GM23248 (cell line): ENCODE measurements at places on chromosomes 1 and 21. TPM values are rescaled to one million over a fixed set of nuclear protein-coding genes. Genes with fewer than 3 reads are reported as not detected.

DNA sequence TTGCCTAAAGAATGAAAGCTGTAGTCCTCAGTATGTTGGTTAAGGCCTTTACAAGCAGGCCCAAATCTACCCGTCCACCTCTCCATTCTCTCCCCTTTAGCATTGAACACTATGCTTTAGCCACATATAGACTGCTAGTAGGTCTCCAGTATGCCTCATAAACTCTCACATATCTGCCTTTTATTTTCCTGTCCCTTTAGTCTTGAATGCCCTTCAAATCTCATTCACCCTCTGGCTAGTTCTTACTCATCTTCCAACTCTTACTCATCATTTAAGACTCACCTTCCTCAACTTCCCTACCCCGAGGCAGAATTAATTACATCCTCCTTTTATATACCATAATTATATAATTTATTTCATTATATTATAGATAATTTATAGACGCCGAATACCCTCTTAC lies 78.7 kb upstream of the TSPAN2 start:
- peak; percentile 70 for DNase-seq

- no peak for DNase-seq
These were observed 44.5 kb downstream of the PHTF1 start for GRCh38 chr1:113714606-113715269.

- DNase-seq: no peak
These were observed 1.1 kb downstream of the F5 start for GRCh38 chr1:169585181-169585580.

The SYT2 gene
- 0.03 and 0.05 TPM in 2 replicates for polyA plus RNA-seq

DNA sequence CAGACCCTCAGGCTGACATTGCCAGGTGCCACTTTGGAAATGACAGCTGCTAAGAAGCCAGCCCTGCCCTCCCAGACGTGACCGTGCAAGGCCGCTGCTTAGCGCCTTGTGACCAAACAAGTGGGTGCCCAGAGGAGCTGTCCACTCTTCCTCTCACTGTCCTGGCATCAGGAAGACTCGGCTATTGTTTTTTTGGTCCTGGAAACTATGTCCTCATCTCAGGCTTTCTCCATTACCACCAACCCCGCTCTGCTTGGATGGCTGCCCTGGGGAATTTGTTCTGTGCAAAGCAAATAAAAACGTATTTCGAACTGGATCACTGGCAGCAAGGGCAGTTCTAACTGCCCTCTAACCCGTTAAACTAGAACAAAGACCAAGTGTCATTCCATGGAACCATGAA lies 13.7 kb upstream of the TENT5C start:
- no peak for DNase-seq

The PTPRC gene
- 0.66 and 0.70 TPM in 2 replicates for polyA plus RNA-seq

The HSD11B1 gene
- 1.0 and 1.8 TPM in 2 replicates for polyA plus RNA-seq

The SLAMF1 gene
- polyA plus RNA-seq: not detected in 2 replicates

GRCh38 chr1:56967900-56968832 lies 2.4 kb upstream of the C8B start:
- DNase-seq: peak; percentile 36

DNA sequence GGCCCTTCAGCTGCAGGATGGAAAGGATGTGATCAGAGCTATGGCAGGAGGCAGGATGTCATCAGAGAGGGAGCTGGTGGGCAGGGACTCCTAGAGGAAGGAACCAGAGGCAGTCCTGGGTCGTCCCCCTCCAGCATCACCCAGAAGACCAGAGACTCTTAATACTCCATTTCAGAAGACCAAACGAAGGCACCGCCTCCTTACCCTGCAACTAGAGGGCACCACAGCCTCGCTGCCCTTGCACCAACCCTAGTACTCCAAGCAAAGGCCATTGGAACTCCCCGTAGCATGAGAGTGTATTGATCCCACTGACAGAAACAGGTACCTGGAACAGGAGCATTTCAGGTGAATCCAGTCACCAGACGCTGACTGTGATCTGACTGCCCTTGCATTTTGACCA lies 598.1 kb downstream of the NPHP4 start:
- no peak for DNase-seq

The KCNK1 gene
- 4.2 and 4.8 TPM in 2 replicates for polyA plus RNA-seq

GRCh38 chr1:156844102-156844501 lies 14.8 kb downstream of the INSRR start:
- no peak for DNase-seq

The LAPTM5 gene
- polyA plus RNA-seq: 0.36 and 0.74 TPM in 2 replicates

DNA sequence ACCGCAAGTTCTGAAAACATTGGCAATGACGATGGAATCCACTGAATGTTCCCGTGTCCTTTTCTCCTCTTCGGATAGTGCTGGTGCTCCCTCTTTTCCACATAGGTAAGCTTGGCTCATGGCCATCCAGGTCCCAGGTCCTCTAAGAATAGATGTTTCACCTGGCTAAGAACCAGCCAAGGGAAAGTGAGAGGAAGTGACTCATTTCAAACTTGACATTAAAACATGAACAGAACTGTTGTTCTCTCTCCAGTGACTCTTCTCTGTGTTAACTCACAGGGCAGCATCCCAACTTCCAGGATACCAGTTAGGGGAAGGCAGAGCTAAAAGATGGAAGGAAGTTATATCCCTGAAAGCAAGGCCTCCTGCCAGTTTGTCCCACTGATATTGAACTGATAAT lies 493.8 kb upstream of the CHRM3 start:
- peak; percentile 0 for DNase-seq

DNA sequence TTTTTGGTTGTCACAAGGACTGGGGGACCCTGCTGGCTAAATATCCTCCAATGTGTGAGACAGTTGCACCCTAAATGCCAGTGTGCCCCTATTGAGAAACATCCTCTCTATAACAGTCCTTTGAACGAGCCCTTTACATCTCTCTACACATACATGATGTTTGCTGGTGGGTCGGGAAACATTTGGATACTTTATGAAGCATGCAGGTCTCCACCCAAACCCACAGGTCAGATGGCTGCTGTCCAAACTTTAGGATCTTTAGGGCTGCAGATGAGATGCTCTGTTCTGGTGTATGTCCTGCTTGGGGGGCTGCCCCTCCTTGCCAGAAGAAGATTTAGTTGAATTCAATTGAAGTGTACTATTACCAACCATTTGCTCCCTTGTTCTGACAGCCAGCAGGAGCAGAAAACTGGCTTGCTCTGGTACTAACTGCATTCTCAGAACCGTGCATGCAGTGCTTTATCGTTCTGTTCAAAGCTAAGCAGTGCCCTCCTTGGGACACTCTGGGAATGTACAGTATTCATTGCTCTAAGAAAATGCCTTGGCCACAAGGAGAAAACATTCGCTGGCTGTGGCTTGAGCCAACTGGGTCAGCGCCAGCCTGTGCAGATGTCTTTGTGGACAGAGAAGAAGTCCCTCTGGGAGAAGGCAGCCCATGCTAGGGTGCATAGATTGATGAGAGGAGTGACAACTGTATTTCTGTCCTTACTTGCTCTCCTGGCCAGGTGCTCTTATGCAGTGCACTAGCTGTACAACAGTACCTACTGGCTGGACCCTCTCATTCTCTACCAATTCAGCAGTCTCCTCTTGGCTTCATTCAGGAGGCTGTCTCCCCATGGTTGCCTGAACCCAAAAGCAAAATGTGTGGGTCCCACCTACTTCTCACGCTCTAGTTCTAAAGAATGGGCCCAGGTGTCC lies 61.4 kb upstream of the DIRAS3 start:
- peak; percentile 92 for DNase-seq

GRCh38 chr1:12029720-12030339 lies 10.5 kb downstream of the MIIP start:
- DNase-seq: no peak

DNA sequence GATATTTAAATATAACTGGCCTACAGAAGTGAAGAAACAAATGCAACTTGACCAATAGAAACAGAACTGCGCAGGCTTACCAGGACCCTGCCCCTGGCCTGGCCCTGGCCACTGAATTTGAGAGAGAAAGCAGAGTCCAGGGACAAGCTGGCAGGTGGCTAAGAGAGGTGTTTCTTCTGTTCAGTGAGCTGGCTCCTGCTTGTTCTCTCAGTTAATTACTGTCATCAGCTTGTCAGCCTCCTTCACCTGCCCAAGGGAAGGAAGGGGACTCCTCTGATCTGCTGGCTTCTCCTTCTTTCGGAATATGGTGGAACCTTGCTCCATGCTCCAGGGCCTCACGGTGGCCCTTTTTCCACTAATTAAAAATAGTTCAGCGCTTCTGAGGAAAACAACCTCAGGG lies 388.4 kb downstream of the DISC1 start:
- DNase-seq: no peak

The LRRC71 gene
- not detected in 2 replicates for polyA plus RNA-seq

The DENND2D gene
- polyA plus RNA-seq: 6.2 and 6.6 TPM in 2 replicates

The LCE2A gene
- polyA plus RNA-seq: 11.1 and 12.4 TPM in 2 replicates

- no peak for DNase-seq
These were observed 151.6 kb upstream of the UBE2U start for GRCh38 chr1:64051796-64052195.

DNA sequence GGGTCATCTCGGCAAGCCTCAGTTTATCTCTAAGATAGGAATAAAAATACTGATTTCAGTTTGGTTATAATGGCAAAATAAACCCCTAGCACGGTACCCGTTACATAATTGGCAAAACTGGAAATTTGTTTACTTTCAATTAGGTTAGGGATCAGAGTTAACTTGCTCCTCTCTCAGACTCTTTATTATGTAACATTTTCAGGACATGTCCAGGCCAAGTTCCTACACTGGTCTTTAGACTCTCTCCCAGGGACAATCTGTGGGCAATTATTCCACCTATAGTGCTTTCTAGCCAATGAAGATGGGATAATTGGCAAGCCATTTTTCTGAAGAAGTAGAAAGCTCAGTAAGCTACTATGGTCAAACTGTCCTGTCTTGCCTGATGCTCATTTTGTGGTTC lies 189.4 kb downstream of the NEK7 start:
- no peak for DNase-seq

- no peak for DNase-seq
These were observed 834.2 kb upstream of the CXADR start for GRCh38 chr21:16678429-16679160.

DNA sequence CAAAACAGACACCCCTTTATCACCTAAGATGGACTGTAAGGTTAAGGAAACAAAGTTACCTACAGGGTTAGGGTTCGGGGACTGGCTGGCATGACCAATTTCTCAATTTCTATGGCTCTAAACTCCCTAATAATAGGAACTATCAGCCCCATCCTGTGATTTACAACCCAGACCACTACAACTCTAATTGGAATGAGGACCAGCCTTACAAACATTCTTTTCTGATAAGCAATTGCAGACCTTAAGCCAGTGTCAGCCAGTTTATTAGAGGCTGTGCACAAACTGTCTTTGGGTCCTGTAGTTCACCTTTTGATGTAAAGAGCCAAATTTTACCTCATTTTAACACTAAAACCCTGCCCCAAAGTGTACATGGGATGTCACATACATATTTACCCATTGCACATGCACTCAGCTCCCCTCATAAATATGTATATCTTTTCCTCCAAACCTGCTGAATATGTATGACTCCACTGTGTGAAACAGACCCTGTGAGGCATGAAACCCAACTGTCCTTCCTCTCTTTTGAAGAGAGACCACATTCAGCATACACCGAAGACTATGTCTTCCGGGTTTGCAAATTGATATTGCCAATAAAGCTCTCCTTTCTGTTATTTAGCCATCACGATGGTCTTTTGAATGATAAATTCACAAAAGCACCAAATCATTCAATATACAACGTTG lies 7.3 kb upstream of the APP start:
- peak; percentile 17 for DNase-seq

The FNBP1L gene
- polyA plus RNA-seq: 16.9 and 19.1 TPM in 2 replicates

DNA sequence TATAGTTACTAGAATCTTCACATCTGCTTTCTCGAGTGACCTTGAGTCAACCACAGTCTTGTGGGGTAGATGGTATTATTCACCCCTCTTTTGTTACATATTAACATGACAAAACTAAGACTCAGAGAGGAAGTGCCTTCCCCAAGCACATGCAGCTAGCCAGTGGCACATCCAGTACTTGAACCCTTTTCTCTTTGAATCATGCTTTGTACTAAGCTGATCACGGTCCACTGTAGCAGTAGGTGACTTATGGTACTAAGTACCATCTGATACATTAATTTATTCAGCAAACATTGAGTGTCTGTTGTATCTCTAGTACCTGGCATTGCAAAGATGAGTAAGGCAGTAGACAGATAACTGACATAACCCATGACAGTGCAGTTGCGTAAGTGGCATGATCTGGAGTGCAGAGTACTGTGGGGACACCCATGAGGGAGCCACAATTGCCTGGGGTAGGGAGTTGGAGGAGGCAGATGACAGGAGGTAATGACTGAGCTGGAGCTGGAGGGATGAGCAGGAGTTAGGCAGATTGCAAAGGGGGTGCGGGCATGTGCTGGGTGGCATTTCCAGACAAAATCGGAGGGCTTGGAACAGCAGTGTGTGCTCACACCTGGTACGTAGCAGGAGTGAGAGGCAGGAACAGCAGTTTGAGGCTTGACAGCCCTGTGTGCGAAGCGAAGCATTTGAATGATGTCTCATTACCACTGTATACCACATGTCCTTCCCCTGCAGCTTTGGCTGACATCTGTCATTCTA lies 29.8 kb downstream of the UCK2 start:
- DNase-seq: peak; percentile 77

DNA sequence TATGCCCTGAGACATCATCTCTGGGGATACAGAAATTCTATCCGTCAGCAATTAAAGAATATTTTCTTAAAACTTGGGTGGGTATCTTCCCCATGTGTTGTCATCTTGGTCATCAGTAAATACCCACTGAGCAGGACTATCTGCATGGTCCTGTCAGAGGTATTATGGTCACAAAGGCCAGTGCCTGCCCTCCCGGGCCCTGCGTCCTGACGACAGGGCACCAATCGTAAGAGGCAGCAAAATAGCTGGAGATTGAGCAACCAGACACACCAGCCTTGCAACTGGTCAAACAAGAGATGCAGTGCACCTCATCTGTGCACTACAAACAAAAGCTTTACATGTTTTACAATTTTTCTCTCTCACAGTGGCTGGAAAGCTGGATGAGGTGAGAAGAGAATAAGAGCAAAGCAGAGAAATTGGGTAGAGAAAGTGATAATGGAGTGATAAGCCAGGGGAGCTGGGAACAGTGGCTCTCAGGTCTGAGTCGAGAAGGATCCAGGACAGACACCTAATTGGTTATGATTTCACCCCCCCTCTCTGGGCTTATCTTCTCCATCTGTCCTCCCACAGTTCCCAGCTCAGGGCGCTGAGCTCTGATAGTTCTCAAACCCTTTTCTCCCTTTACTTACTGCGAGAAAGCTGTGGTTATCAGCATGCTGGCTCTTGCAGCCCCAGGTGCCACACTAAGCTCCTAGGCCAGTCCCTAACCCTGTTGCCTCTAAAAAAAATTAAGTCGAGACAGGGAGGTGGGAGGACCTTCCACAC lies 8.8 kb upstream of the SRP9 start:
- no peak for DNase-seq

The MAGI3 gene
- polyA plus RNA-seq: 1.9 and 2.1 TPM in 2 replicates

The THAP3 gene
- polyA plus RNA-seq: 19.0 and 19.5 TPM in 2 replicates

GRCh38 chr1:28458237-28459228 lies 47.3 kb upstream of the RCC1 start:
- peak; percentile 24 for DNase-seq
